Dorsolateral prefrontal cortex (tissue), 122 donors: ENCODE measurements at places on chromosomes 5 and 9. TPM values are rescaled to one million over a fixed set of nuclear protein-coding genes. Genes with fewer than 3 reads are reported as not detected.

- no peak for DNase-seq
These were observed 73.6 kb upstream of the TGFBR1 start for GRCh38 chr9:99031319-99031718.

GRCh38 chr5:120974690-120975089 is 510.6 kb downstream of the PRR16 start:
- no peak for DNase-seq

DNA sequence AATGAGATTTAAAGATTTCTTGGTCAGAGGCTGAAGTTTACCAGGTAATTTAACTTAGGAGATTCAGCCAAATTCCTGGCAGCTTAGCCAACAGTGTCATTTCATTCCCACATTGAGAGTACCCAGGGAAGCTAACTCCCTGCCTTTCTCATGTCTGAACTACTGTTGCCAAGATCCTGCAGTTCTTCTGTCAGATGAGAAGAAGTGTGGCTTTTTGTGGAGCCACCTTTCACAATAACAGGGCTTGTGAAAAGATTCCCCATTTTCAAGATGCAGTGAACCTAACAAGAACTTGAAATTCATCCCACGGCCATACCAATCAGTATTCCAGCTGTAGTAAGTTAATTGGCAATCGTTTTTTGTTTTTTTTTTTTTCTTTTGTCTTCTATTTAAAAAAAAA is 176.4 kb downstream of the XRCC4 start:
- no peak for DNase-seq

DNA sequence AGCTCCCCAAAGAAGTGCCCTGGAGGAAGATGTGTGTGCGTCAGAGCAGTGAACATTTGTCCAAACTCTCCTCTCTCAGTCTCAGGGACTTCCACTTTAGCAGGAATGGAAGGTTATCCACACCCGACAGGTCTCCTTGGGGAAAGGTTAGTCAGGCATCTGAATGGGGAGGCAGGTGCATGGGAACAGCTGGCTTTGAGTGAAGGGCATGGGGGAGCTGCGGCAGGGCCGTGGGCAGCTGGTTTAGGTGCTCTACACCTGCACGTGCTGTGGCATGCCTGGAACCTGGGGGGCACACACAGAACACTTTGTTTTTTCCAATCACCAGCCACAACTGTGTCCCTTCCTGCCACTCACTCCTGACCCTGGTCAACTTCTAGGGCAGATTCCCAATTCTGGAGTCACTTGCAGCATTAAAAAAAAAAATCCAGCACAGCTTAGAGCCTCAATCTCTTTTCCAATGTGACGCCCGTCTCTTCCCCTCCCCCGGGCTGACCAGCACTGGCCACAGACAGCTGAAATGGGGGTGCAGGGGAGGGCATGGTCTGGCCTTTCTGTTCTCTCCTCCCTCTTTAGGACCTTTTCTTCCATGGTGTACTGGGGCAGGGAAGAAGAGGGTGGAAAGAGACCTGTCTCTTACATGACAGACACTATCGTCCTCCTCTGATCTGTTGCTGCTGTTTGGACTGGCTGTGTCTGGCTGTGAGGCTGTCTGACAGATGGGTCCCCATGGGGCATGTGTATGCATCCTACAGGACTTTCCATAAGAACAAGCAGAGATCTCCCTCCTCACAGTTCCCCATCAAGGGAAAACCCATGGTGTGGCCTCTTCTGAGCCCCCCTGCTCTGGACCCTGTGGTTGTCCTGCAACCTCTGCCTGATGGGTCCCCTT is 9.5 kb upstream of the IL3 start:
- no peak for DNase-seq

GRCh38 chr5:133072021-133072420 is 20.2 kb downstream of the HSPA4 start:
- DNase-seq = no peak

- DNase-seq = no peak
These were observed 16.7 kb upstream of the NEURL1B start for GRCh38 chr5:172624083-172624995.

- DNase-seq = no peak
These were observed 350.2 kb downstream of the KIAA0825 start for GRCh38 chr5:94268226-94268625.

DNA sequence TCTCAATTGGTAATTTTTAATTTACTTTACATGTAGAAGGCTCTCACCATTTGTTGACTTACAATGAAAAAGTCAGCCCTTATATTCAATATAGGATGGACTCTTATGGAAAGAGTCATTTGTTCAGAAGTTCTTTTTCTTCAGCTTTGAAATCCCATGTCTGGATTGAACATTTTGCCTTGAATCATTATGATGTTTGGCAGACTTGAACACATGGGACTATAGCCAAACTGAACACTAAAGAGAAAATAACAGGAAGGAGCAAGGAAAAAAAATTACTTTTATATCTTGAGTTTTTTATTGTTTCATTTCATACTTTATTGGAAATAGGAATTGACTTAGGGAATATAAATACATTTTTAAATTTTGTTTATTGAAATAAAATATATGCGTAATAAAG is 1503.0 kb downstream of the EFNA5 start:
- DNase-seq = no peak

GRCh38 chr9:113668061-113668460 is 204.5 kb downstream of the RGS3 start:
- no peak for DNase-seq

- peak; percentile 36 for DNase-seq
These were observed 28.5 kb upstream of the IL17B start for GRCh38 chr5:149407323-149408251.

DNA sequence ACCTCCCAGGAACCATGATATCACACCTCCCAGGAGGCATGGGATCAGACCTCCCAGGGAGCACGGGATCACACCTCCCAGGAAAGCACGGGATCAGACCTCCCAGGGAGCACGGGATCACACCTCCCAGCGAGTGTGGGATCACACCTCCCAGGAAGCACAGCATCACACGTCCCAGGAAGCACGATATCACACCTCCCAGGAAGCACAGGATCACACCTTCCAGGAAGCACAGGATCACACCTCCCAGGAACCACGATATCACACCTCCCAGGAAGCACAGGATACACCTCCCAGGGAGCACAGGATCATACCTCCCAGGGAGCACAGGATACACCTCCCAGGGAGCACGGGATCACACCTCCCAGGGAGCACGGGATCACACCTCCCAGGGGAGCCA is 30.0 kb upstream of the FCN2 start:
- no peak for DNase-seq

DNA sequence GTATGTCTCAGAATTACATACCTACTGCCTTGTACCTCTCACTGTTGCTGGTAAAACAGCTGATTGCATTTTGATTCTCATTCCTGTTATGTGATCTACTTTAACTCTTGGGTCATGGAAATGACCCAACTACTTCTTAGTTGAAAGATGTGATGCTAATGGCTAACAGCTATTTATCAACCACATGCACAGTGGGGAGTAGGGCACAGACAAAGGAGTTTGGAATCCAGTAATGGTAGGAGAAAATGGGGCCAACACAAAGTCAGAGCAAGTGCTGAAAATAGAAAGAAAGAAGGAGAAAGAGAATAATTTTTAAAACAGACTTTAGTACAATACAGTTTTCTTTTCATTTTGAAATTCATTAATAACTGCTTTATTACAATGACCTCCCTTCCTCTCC is 241.0 kb downstream of the PTPRD start:
- no peak for DNase-seq

GRCh38 chr5:131607418-131607817 is 27.6 kb downstream of the RAPGEF6 start:
- DNase-seq = no peak

GRCh38 chr5:61687371-61687770 is 355.3 kb downstream of the ZSWIM6 start:
- no peak for DNase-seq

DNA sequence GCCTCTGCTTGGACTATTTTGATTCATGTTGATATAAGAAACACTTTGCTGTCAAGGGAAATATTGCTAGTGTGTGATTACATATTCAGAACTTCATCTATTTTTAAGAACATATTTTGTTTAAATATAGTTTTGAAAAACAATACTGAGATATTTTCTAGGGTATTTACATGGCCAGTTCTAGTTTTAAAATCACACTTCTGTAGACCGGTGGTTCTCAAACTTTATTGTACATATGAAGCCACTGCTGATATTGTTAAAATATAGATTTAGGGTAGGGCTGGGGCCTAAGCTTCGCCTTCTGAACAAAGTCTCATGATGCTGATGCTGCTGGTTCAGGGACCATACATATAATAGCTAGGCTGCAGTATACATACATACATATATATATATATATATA is 1000.0 kb downstream of the PTPRD start:
- DNase-seq = no peak

DNA sequence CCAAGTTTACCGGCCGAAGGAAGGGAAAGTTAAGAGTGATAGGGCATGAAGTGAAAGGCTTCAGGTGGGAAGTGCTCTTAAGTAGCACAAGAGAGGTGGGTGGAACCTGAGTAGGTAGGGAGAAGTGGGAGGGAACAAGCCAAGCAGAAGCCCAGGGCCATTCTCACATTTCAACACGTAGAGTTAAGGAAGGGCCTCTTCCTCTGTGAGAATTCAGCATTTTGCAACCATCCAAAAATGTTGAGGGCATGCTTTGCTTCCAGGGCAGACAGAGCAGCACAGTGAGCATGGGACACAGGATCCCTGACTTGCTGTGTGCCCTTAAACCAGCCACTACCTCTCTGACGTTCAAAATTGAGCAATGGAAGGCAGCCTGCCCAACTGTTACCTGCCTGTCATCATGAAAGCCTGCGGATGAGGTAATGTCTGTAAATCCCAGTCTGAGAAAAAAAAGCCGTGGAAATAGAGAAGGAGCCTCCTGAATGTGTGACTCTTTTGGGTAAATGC is 3.3 kb downstream of the CYFIP2 start:
- DNase-seq = no peak

- no peak for DNase-seq
These were observed 30.0 kb upstream of the SUSD3 start for GRCh38 chr9:93028448-93029006.

DNA sequence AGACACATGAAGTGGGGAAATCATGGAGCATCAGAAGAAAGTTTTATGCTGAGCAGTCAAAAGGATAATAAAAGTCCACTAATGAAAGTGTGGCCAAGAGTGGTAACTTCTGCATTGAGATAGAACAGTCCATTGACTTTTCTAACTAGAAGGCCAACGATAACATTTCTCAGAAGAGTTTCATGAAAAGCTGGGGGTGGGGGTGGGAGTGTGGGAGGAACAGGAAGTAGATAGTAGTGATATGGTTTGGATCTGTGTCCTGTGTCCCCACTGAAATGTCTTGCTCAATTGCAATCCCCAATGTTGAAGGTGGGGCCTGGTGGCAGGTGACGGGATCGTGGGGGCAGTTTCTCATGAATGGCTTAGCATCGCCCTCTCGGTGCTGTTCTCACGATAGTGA is 36.2 kb upstream of the SNAPC3 start:
- DNase-seq = no peak

DNA sequence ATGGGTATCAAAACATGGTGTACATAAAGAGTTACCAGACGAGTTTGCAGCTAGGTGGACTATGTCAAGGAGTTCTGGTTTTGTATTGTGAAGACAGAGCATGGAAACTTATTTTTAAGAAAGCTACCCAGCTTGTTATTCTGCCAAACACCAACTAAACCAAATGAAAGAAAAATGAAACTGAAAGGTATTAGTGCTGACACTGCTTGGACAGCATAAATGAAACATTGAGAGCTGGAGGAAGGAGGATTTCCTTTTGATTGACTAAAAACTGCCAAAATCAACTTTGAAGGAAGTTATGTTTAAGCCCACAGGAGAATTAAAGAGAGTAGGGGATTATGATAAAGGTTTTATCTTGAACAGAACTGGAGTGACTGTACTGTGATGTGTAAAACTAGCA is 766.2 kb downstream of the PTPRD start:
- no peak for DNase-seq

DNA sequence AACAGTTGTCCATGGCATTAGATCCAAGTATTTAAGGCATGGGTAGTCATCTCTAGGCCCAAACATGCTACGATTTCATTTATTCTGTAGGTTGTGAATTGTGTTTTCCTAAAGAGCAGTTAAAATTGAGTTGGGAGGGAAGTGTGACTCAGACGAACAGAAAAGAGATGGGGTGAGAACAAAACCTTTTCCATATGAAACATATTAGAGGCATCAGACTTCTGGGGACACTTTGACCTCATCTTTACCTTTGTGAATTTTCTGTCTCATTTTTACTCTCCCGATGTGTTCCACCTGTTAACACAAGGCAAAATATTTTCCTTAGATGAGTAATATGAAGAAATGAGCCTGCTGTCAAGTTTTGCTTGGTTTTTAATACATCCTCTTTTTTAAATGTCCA is 181.3 kb downstream of the ESM1 start:
- DNase-seq = no peak

- DNase-seq = no peak
These were observed 147.1 kb downstream of the ZNF608 start for GRCh38 chr5:124599028-124599973.

DNA sequence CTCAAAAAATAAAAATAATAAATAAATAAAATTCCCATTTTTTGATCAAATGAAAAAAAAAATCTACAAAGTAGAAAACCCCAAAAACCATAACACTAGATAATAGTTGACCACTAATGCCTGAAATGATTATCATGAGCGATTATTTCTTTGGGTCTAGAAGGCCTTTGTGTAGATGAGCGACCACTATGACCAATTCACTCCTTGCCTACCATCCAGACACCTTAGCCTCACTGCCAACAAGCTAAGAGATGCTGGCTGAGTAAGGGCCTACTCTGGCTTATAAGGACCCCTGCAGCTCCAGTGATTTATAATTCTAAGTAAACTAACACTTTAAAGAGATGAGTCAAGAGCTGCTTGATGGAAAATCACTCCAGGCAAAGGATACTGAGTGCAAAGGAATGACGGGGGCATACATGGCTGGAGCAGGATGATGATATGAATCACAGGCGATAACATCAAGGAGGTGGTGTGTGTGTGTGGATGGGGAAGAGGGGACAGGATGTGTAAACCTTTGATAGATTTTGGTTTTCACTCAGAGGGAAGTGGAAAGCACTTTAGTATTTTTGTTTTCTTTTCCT is 4.8 kb upstream of the F2RL1 start:
- DNase-seq = no peak

- no peak for DNase-seq
These were observed 296.4 kb downstream of the CETN3 start for GRCh38 chr5:90113108-90113507.

GRCh38 chr5:13780081-13780480 is 164.4 kb downstream of the DNAH5 start:
- DNase-seq = no peak

GRCh38 chr9:129888293-129889121 is 53.2 kb downstream of the USP20 start:
- no peak for DNase-seq

Gene PCA3
- 0.35 TPM for total RNA-seq

Gene ARID3C
- total RNA-seq = 2.9 TPM

Gene PGM5
- total RNA-seq = 6.7 TPM

Gene FBN2
- total RNA-seq = 0.38 TPM

Gene MYMK
- total RNA-seq = 0.68 TPM

Gene SPATA31E1
- total RNA-seq = not detected

Gene FAXDC2
- total RNA-seq = 66.2 TPM

Gene SAPCD2
- total RNA-seq = 9.0 TPM

Gene CNTNAP3
- total RNA-seq = 28.4 TPM

Gene SPATA31D4
- not detected for total RNA-seq
